ENCODE measurements at places on chromosomes 1 and 21.

- no peak for DNase-seq
Observed at GRCh38 chr1:21238141-21238800, 52.0 kb downstream of the ECE1 start.

- no peak for DNase-seq
Observed at GRCh38 chr21:37437376-37438080, 71.0 kb downstream of the DYRK1A start.

- DNase-seq: no peak
Observed at GRCh38 chr1:50724626-50725286, 235.3 kb downstream of the FAF1 start.

- no peak for DNase-seq
Observed at GRCh38 chr1:232990176-232991128, 40.0 kb downstream of the NTPCR start.

GRCh38 chr1:19828546-19828945 is 13.5 kb upstream of the RNF186 start:
- no peak for DNase-seq

DNA sequence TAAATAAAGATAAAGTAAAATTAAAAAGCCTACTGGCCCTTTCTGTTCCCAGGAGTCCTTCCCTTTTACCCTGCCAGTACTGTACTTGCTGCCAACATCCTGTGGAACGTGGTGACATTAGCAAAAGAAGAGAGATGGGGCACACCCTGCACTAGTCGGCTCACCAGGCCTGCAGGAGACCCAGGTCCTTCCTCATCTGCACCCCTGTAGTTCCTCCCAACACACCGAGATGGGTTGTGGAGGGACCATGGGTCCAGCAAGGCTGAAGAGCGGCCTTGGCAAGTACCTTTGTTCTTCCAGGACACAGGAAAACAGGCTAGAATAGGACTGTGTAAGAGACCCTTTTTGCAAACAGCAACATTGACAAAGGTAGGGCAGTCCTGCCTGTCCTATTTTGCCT is 98.7 kb upstream of the TMPRSS2 start:
- no peak for DNase-seq

- no peak for DNase-seq
Observed at GRCh38 chr1:33529957-33530356, 57.5 kb downstream of the ZSCAN20 start.

GRCh38 chr1:172108161-172108893 is 267.0 kb downstream of the DNM3 start:
- no peak for DNase-seq
